ENCODE measurements at places on chromosomes 2 and 18.
A peak's percentile ranks its signal among the peaks of the same experiment; 100 is the strongest.

- no peak for DNase-seq
Observed at GRCh38 chr2:25368660-25369059, 26.9 kb upstream of the DNMT3A start.

DNA sequence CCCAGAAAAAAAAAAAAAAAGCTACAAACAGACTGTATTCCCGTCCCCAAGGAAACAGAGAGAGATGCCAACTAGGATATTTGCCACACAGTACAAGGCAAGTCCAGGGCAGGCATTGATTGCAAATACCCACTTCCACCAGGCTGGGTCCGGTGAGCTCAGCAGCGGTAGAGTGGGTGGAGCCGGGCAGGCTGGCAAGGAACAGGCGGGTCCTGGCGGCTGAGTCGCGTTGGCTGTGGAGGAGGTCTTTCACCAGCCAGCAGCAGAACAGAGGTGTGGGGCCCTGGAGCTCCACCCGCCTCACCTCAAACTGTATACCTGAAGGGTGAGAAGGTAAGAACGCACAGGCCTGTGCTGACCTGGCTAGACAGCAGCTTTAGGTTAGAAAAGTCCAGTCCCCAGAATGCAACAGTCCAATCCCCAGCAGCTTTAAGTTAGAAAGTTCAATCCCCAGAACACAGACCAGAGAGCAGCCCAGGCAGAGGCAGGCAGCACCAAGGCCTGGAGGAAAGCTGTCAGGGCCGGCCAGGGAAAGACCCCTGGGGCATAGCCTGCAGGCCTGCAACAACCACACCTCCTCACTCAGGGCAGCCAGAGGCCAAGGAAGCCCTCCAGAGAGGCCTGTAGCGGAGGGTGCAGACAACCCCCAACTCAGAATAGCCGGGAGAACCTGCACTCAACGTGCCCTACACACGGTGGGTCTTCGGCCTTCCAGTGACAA lies 21.9 kb upstream of the MTERF4 start:
- no peak for DNase-seq

- DNase-seq, result peak; percentile 86
Observed at GRCh38 chr2:46487667-46488335, 8.4 kb downstream of the TMEM247 start.

GRCh38 chr18:37438417-37439180 lies 127.0 kb downstream of the CELF4 start:
- no peak for DNase-seq

DNA sequence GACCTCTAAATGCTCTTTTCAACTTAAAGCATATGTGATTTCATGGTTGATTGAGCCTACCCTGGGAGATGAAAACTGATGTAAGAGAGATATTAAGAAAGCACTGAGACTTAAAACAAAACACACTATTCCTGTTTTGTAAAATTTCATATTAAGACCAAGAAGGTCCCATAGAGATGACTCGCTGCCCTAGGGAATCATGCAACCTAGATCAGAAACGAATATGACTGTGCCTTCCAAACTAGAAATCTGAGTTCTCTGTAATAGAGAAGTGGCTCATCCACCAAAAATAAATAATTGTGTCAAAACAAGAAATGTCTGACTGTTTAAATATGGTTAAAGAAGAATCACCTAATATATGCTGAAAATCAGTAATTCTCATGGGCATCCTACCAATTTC lies 776.8 kb upstream of the SOX11 start:
- no peak for DNase-seq

DNA sequence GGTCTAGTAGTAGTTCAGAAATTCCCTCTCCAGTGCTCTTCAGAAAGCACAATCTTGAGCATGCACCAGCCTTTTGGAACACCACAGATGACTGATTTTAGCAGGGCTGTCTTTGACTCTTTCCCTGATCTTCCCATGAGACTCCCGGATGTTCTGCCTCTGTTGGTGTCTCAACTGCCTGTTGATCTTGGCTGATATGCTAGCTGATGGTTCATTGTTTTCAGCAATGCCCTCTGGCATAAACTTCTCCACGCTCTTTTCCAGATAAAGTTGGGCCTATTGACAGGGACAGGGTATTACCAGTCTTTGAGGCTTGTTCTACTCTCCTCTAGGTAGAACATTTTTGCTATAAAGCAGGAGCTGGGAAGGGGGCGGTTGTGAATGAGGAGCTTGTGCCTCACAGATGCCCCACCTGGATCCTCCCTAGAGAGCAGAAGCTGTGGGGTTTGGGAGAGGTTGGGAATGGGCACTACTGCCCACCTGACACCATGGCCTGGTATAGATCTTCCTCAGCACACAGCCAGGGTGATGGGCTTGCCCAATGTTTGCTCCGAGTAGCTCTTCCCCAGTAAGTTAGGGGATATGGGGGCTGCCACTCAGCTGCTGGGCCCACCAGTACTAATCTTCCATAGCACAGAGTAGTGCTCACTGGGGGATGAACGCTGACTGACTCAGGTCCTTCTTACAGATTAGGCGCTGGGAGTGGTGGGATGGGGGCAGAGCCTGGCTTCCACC lies 111.3 kb downstream of the PTGR3 start:
- DNase-seq, result no peak

DNA sequence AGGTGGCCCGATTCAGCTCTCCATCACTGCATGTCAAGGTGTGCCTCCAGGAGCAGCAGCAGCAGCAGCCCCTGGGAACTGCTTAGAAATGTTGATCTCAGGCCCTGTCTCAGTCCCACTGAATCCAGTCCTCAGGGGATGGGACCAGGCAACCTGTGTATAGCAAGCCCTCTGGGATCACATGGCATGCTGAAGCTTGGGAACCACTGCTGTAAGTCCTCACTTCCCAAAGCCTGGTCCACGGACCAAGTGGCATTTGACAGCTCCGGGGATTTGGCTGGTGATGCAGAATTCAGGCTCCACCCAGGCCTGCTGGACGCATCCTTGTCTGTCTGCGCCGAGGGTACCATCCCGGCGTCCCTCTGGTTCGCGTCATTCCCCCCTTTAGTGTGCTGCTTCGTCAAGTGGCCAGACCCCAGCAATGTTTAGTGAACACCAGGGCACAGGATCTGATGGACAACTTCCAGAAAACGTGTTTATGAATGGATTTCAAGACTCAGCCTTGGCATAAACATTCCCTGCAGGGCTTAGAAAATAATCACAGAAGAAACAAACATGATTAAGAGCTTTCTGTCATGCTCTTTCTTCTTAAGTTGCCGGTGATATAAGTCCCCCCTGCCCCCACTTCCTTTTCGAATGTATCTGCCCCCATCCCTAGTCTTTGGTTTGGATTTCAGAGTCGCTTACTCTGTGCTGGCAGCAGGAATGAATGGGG lies 234.0 kb downstream of the GBX2 start:
- DNase-seq, result no peak

- DNase-seq, result no peak
Observed at GRCh38 chr2:9330612-9331270, 92.6 kb downstream of the ITGB1BP1 start.

GRCh38 chr18:44589693-44590355 lies 90.9 kb upstream of the SETBP1 start:
- DNase-seq, result no peak

All from HCEC 1CT (cell line).